Choroid plexus epithelial cell (primary cell): ENCODE measurements at places on chromosomes 13 and 19.
A peak's percentile ranks its signal among the peaks of the same experiment; 100 is the strongest.

GRCh38 chr19:15463861-15464371 lies 428 bp downstream of the RASAL3 start:
- no peak for DNase-seq

- no peak for DNase-seq
Observed at GRCh38 chr13:112966776-112967175, 2.2 kb upstream of the MCF2L start.

DNA sequence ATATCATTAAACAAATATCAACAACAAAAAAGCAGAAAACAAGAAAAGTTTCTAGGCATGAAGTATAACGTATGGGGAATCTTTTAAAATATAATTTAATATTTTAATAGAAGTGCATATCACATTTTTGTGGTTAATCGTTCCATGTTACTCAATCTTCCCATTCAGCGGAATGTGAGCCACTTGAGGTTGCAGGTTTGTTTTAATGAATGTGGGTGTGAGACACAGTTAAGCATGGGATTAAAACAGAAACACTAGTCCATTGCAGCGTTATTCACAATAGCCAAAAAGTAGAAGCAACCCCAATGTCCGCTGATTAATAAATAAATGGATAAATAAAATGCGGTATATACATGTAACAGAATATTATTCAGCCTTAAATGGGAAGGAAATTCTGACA lies 146.0 kb downstream of the NDFIP2 start:
- peak; percentile 14 for DNase-seq

GRCh38 chr19:6236310-6237291 lies 43.2 kb downstream of the MLLT1 start:
- DNase-seq: no peak

DNA sequence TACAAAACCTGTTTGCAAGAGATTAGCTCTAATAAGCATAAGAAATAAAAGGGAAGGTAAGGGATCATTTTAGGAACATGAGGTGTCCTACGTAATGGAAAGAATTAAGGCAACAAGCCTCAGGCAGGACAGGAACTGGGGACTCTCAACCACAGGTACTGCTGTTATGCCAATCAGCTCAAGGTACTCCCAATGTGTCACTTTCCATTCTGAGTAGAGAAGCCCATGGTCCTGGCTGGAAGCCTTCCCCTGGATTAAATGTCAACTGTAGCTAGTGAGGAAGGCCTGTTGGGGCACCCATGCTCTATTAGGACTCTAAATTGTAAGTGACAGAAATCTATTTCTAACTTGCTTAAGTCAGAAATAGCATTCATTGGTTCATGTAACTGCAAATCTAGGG lies 134.6 kb downstream of the DPF1 start:
- no peak for DNase-seq

- DNase-seq: peak; percentile 36
Observed at GRCh38 chr19:49677231-49677900, at the start of gene PRMT1. Gene PRMT1, plus strand, starts transcription at chr19:49677271. Its CDS starts 10 bp downstream, at chr19:49677281.

- DNase-seq: no peak
Observed at GRCh38 chr19:29953352-29954247, 11.6 kb downstream of the URI1 start.

DNA sequence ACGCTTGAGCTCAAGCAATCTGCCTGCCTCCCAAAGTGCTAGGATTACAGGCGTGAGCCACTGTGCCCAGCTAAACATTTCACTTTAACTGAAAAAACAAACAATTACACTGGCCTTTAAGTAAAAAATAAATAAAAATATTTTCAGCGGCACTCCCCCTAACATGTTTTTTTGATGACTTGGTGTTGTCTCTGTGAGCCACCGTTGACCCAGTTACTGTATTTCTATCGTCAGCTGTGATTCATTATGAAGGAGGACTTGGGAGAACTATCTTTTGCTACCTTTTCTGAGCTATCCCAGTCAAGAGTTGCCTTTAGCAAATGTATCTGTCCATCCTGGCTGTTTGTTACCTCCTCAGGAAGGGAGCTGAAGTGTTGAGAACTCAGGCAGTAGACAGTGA lies 18.5 kb upstream of the C19orf33 start:
- DNase-seq: peak; percentile 45

DNA sequence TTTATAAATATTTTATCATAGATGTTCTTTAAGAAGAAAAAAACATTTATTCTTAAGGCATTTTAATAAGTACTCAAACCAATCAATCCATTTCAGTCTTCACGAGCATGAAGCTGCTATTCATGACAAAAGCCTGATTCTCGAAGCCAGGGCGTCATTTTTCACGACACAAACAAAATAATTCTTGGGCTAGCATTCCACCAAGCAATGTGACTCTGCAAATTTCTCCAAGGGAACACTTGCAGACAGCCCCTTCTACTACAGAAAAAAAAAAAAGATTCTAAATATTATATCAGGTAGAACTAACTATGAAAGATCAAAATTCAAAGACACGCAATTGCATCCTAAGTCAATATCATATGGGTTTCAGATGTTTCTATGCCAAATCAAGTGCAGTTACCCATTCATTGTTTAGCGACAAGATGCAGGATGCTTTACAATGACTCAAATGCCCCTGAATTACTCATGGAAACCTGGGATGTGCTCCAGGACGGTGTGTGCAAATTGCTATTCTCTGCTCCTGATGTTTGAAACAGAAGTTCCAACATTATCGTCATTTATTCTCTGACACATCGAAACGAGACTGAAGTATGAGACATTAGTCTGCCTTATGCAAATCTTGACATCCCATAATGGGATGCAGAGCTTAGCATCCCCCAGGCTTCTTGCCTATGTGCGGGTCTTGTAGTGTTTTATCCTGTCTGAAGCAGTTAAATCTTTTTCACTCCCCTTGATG lies 517.7 kb downstream of the MYO16 start:
- peak; percentile 71 for DNase-seq

DNA sequence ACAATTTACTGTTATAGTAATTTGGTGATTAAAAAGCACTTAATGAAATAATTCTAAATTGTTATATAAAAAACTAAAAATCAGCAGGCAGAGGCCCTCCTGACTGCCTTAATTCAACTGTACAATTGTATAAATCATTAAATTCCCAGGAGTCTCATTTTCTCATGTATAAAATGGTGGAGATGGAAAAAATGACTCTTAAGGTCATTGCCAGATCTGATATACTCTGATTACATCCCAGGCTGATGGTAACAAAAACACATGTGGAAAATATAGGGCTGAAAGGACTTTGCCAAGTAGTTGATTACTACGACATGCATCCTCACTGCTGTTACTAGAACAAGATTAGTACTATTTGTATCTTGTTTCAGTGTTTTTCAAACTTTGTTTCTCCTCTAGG lies 1020.0 kb upstream of the SLC10A2 start:
- no peak for DNase-seq

DNA sequence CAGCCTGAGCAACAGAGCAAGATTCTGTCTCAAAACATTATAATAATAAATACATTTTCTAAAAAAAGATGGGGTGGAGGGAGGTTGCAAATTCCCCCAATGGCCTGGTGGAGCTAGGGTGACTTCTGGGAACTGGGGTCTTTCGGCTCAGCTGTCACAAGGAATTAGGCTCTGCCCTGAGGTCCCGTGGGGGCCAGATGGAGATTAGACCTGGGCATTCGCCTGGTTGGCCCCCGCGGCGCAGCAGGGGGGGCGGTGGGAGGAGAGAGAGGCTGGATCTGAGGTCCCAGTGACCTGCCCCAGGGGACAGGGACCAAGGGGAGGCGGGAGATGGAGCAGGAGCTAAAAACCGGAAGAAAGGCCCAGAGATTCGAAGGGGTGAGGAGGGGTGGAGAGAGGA lies 14.8 kb downstream of the FUT6 start:
- no peak for DNase-seq

- no peak for DNase-seq
Observed at GRCh38 chr13:41463838-41464602, 6.7 kb downstream of the RGCC start.

- no peak for DNase-seq
Observed at GRCh38 chr13:43546816-43547215, 240.0 kb downstream of the ENOX1 start.

GRCh38 chr13:101152184-101152583 lies 264.1 kb downstream of the NALCN start:
- no peak for DNase-seq

DNA sequence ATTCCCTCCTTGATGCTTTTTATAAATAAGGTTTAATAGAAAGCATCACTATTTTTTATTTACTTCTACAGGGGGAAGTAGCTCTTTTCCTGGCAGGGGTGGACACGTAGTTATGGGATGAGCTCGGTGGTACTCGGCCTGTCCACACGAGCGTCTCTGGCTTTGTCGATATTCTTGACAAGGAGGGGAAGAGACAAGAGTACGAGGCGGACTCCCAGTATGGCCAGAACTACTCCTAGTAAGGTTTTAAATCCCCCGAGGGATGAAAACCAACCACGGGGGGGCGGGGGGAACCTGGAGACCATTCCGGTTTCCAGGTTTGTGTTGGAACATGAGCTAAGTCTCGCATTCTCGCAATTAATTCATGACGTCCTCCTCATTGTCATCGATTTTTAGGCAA lies 5.6 kb upstream of the BSG start:
- DNase-seq: no peak

DNA sequence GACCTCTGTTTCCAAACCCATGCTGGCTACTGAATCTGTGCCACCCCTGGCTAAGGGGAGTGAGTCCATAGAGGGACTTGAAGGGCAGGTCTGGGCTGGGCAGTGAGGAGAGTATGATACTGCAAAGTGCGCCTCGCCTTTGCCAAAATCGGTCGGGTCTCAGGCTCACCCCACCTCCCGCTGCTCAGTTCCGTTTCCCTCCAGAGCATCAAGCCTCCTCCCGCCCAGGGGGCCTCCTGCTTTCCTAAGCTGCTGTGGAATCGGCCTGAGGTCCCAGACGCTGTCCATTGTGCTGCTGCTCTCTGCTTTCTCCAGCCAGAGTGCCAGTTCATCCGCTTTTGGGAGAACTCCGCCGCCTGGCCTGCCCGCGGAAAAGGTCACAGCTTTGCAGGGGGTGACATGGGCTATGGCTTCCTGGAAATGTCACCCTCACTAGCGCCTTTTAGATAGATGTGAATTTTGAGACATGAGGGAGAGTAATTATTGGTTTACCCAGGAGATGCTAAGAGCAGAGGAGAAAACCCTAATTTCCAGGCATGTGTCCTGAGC lies 1418.4 kb downstream of the UQCRFS1 start:
- DNase-seq: peak; percentile 62

GRCh38 chr13:20832861-20833260 lies 59.1 kb upstream of the EEF1AKMT1 start:
- DNase-seq: no peak

DNA sequence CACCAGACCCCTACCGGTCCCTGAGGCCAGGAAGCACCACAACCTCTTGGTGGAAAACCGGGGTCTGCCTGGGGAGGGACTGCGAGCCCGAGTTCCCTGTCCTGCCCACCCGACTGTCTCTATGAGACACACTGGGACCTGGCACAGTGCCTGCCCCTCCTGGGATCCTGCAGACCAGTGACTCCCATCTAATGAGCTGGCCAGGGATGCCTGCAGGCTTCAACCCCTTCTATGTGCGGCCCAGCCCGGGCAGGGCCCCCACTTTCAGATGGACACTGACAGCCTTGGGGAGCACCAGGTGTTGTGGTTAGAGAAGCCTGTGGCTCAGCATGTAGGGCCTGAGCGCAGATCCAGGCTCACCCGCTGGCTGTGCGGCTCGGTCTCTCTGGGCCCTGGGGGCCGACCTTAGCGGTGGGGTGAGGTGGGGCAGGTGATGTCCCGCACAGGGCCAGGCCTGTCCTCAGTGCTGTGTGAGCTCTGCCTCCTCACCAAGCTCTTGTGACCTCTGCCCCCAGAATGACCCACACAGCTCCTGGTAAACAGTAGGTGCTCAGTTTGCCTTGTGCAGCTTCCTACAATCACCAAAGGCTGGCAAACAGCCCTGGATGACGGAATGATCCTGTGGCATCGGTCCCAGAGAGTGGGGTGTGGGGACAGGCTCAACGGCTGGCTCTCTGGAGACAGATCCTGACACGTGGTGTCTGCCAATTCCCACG lies 17.9 kb upstream of the CACTIN start:
- DNase-seq: no peak

GRCh38 chr19:57305056-57305455 lies 15.2 kb upstream of the ZNF543 start:
- DNase-seq: peak; percentile 31

GRCh38 chr13:31625115-31625514 lies 114.2 kb upstream of the RXFP2 start:
- no peak for DNase-seq

DNA sequence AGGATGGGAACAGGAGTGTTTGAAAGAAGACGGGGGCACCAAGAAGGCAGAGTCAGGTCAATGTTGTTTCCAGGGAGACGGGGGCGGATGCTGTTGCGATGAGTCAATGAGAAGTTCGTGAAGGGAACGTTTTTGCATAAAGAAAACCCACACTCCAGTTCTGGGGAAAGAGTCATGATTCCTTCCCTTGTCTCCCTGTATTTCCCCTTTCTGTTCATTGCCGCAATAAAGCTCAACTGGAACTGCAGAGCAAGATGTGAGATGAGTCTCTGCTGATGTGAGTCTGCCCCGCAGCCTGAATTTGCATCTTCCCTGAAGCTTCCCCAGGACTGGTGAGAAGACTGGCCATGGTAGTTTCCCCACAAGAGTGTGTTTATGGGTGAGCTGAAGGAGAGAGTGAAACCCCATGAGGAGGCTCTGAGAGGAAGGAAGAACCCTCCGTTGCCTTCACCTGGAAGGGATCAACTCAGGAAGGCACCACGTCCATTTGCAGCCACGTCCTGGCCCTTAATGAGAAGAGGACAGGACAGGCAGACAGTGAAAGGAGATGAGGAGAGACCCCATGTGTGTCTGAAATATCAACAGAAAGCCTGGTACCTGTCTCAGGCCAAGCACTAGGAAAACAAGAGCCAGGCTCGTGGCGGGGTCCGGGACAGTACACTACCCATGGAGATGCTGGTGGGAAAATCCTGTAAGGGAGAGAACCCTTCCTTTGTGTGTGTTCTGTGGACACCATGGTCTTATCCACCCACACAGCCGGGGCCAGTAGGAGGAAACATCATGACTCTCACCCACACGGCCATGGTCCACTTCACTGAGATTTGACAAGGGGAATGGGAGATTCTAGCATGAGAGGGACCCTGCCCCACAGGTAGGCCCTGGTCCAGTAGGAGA lies 13.7 kb downstream of the LILRA1 start:
- DNase-seq: no peak

- DNase-seq: no peak
Observed at GRCh38 chr19:29831041-29831548, 19.3 kb downstream of the CCNE1 start.

- peak; percentile 47 for DNase-seq
Observed at GRCh38 chr13:46908501-46908900, 11.6 kb upstream of the HTR2A start.

GRCh38 chr19:18481505-18482222 lies 40.2 kb downstream of the ELL start:
- DNase-seq: no peak

DNA sequence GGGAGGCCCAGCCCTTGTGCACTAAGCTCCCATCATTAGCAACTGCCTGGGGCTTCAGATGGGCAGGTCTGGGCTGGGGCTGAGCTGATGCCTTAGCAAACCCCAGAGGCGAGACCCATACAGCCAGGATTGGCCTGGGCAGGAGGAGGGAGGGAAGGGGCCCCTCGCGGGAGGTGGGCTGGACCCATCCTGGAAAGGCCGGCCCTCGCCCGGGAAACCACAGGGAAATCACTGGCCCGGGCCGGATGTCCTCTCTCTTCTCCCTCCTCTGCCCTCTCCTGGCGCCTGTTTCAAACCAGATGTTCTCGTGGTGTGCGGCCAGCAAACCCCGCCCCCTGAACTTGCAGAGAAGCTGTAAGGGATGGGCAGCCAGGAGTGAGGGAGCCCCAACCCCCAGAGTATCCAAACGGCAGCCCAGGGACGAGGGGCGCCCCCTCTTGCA lies 43.1 kb downstream of the TMEM255B start:
- DNase-seq: peak; percentile 77

GRCh38 chr19:47541518-47541917 lies 26.7 kb upstream of the NAPA start:
- no peak for DNase-seq

GRCh38 chr19:30448386-30449077 lies 76.3 kb downstream of the ZNF536 start:
- no peak for DNase-seq
